NCI-H2029 (cell line): ENCODE measurements at places on chromosomes 7 and 10.

DNA sequence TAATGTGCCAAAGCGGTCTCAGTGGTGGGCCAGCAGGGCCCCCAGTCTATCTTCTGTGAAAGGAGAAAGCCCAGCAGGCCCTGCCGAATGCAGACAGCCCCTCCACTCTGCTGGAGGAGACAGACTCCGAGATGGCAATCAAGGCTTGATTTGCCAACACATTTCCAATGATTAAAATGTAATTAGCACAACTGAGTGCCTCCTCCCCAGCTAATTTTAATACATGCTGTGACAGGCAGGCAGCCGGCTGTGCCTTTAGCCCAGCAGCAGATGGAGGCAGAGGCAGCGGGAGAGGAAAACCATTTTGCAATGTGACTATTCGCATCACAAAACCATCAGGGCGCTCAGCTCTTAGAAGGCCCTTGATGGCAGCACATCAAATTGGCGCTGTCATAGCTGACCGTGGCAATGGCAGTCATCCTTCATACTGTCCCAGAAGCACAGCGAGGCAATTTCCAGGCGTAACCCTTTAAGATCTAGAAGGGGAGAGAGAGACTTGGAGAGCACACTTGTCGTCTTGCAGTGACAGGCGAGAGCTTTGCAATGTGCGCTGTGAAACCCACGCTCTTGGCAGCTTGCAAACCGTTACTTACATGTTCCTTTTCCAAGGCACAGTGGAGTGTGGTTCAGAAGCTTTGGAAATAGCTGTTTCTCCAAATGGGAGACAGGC, 714.8 kb upstream of the GALNT17 start:
- DNase-seq, result no peak

DNA sequence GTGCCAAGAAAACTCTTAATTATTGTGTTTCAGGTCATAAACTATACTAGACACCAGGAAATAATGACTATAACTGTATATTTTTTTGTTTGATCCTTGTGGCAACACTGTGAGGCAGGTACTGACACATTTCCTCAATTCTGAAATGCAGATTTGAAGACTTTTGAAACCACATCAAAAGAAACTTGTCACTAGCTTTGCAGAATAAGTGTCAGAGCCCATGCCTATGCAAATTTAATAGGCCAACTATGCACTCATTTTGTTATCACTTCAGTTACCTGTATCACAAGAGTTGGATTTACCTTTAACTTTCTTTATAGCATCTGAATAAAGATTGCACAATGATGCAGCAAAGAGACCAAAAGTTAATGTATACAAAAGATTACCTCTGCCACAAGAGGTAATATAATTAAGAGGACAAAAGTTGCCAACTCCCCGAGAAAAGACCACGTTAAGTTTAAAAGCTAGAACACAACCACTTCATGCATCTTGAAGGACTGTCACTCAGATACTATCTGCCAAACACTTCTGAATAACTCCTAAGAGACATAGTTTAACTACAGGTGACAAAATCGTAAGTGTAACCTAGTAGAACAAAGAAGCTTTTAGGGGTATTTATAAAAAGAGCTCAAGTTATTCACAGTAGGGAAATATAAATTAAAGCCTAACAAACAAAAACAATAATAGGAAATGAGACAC, 80.5 kb downstream of the ELAPOR2 start:
- DNase-seq, result no peak

- no peak for DNase-seq
Observed at GRCh38 chr10:115073796-115074195, 19.4 kb upstream of the ATRNL1 start.

DNA sequence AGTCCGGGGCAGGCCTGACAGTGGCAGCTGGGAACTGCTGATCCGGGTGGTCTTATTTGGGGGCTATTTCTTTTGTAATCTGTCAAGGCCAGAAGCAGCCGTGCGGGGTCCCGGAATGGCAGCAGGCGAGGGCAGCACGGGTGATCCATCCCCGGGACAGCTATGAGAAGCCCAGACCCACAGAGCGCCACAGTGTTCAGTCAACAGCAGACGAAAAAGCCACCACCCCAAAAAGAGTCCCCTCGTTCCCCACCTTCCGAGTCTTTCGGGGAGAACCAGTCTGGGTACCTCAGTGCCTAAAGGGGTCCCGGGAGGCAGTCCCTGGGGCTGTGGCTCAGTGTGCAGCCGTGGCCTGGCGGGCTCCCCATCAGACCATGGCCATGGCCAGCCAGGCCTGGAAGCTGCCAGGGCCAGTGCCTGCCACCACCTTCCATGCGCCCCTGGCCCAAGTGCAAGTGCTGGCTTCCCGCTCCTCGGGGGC, 125.1 kb upstream of the KCTD7 start:
- DNase-seq, result no peak

DNA sequence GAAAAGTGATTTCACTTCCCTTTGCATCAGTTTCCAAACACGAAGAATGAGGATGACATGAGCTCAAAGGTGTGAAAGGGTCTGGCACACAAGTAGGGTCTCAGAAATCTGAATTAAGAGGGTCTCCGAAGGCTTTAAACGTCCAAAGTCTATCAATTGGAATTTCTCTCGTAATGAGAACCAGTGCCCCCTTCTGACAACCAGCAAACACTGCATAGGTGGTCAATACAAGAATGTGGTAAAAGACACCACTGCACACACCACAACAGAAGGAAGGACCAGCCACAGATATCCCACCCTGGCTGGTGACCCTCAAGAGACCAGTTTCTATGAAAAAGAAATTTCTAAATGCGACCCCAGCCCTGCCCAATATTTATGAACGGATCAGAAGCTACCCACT, 78.1 kb downstream of the CALN1 start:
- no peak for DNase-seq

DNA sequence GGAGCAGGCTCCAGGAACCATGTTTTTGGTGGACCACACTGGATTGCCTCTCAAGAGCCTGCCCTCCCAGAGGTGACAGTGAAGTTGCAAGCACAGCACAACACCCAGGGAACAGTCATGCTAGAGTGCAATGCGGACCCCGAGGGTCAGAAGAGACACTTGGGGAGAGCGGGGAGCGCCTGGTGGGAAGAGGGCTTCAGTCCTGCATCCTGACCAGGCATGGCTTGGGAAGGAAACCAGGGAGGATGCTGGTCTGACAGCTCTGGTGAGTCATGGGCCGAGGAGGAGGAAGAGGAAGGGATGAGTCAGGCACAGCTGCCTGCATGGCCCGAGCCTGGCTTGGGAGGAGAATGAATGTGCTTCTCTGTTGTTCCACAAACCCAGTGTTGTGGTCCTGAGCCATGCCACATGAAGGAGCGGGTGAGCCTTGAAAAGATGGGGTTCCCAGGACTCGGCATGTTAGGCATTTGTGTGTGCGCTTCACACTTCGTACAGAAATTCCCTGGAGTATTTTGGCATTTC, 29.5 kb upstream of the ANKRD2 start:
- DNase-seq, result no peak
